ENCODE measurements at places on chromosomes 13 and 19. TPM values are rescaled to one million over a fixed set of nuclear protein-coding genes. Genes with fewer than 3 reads are reported as not detected.

- peak; percentile 76 for DNase-seq
Measured at GRCh38 chr13:31044364-31045285, 112.2 kb downstream of the TEX26 start.

DNA sequence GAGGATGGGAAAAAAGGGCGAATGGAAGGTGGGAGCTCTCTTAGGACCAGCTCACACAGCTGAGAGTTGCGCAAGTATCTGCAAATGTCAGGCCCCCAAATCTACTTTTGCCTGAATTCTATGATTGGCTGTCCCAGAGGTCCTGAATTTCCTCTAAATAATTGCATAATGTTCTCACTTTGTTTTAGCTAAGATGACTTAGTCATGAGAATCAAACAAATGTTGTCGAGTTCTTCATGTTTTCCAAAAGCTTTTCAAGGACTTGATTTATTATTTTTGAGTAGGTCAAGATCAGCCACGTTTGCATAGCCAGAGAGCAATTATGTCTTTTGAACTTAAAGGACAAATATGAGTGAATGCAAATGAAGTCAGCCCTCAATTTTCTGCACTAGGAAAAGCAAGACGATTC is 246.6 kb upstream of the MAB21L1 start:
- DNase-seq: peak; percentile 21

DNA sequence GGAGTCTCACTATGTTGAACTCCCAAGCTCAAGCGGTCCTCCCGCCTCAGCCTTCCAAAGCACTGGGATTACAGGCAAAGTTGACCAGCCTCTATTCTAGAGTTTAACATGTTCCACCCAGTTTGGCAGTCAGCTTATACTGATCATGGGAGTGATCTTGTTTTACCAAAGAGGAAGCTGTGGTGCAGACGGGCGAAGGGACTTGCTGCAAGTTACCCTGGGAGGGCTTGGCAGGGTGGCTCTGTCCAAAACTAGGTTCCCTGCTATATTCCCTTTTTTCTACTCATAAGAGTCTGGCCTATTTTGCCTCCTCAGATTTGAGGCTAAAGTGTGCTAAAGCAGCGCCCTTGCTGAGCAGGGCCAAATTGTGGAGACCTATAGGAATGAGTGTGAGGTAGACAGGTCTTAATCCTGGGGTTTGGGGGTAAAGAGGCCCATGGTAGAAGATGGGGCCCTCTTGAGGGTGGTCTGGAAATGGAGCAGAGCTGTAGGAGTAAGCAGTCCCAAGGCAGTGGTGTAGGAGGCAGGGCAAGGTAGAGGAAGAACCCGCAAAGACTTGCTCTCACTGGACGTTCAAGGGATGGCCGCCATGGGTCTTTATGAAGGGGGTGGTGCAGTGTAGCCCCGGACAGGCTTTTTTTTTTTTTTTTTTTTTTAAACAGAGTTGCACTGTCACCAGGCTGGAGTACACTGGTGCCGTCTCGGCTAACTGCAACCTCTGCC is 3.3 kb downstream of the RPS19 start:
- no peak for DNase-seq

DNA sequence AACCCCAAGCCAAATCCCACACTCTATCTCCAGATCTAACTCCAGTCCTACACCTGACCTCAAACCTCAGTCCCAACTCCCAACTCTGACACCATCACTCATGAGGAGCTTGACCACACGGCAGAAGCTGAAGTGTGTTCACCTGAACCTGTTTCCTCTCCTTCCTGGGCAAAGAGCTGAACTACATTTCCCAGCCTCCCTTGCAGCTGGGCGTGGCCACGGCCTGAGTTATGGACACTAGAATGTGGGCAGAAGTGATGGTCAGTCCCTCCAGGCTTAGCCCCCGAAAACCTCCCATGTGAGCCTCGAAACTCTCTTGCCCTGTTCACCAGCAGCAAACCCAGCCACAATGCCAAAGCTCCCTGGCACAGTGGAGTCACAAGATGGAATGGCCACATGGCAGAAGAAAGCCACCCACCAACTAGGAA is 19.5 kb upstream of the MEIS3 start:
- DNase-seq: no peak

DNA sequence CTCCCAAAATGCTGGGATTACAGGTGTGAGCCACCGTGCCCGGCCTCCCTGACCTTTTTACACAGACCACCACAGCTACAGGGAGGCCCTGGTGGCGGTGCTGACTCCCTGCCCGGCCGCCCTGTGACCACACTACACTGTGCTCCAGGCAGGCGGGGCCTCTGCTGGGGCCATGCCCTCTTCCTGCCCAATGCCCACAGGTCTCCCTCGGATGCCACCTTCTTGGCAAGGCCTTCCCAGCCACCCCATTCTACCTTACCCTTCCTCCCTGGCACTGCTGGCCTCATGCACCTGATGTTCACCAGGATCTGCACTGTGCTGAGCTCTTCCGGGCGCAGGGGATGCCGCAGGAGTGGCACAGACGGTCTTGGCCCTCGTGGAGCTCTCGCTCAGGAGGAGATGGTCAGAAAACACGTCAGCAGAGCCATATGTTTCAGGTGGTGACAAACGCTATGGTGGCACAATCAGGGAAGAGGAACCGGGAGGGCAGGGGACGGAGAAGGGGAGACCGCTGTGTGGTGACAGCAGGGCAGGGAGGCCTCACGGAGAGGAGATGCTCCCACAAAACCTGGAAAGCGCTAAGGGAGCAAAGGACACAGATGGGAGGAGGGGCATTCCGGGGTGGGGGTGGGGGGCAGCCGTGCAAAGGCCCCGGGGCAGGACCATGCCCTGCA is 4.1 kb downstream of the PIP5K1C start:
- DNase-seq: no peak

DNA sequence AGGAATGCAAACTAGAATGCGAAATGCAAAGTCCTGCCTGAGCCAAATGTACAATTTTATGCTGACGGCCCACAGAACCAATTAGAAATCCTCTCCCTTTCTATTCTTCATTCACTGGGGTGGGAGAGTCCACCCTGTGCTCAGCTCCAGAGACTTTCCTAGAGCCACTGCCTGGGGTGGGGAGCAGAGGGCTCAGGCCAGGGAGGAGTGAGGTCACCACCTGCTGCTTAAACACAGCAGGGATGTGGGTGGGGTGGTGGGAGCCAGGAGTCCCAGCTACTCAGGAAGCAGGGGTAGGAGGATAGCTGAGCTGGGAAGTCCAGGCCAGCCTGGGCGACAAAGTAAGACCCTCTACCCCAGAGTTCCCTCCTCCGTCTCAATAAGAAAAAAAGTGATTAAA is 26.9 kb upstream of the ZNF83 start:
- DNase-seq: no peak

DNA sequence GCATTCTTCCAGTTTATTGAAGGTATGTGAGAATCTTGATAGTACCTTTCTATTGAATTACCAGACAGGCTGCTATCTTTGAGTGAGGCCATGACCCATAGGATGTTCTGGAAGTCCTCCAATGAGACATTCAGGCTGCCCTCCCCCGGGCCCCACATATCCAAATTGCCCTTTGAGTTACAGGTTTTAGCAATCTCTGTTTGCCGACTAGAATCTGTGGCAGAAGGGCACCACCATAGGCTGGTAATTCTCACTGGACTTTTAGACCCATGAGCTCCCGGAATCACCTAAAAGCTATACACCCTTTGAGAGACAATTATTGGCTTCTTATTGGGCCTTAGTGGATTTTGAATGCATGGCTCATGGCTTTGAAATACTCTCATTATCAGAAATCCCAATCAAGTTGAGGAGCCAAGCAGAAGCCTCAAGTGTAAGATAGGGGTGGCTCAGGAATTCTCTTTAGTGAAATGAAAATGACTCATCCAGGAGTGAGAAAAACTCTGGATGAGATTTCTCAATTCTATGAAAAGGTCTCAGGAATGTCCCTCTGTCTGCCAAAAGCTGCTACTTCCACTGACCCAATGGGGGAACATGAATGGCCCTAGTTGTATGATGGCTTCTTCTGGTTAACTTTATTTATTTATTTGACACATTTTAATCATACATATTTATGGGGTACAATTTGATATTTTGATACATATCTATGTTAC is 172.1 kb upstream of the CSNK1A1L start:
- no peak for DNase-seq

- no peak for DNase-seq
Measured at GRCh38 chr19:53980539-53981375, 10.7 kb upstream of the CACNG6 start.

The TUBA3C gene
- total RNA-seq: not detected

The CRB3 gene
- 97.6 TPM for total RNA-seq

The SPACA7 gene
- not detected for total RNA-seq

All from lower leg skin (tissue), 4 donors.